Stimulated activated CD8-positive, alpha-beta memory T cell treated with anti-CD3 and anti-CD28 coated beads, Interleukin-15, amount 100 ng/mL, for 48 hours (primary cell): ENCODE measurements at places on chromosomes 7 and 10.

- DNase-seq, result no peak
Observed at GRCh38 chr7:100649826-100650565, 6.3 kb downstream of the ACTL6B start.

- no peak for DNase-seq
Observed at GRCh38 chr10:37733822-37734221, 123.6 kb downstream of the ZNF248 start.

DNA sequence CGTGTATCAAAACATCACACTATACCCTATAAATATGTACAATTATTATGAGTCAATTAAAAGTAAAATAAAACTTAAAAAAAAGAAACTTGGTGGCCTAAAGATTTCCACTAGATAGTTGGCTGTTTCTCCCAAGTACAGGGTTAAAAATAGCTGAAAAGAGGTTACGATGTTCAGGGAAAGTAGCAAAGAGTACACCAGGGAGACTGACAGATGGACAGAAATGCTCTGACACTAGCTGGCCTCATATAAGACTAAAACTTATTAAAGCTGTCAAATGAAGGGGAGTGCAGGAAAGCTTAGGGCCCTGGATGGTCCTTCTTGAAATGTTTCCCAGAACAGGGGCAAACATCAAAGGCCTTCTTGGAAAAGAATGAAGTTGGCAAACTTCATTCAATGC is 51.3 kb downstream of the TCAF1 start:
- DNase-seq, result no peak

GRCh38 chr10:30114881-30115625 is 55.7 kb upstream of the JCAD start:
- no peak for DNase-seq

GRCh38 chr7:33184828-33185227 is 55.5 kb downstream of the BBS9 start:
- DNase-seq, result no peak

DNA sequence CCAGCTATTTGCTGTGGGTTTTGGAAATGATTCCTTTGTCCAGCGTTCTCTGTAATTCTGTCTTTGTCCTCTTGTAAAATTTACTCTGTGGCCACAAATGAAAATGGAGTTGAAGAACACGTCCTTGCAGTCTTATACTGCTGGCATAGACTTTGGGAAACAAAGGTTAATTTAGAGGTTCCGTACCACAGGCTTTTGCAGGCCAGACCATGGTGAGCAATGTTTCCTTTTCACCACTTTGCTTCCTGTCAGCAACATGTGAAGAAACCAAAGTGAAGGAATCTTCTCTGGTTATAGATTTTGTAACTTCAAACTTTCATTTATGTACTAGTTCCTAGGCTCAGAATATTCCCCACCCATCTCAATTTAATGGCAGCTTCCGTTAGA is 488.5 kb downstream of the MDFIC start:
- DNase-seq, result no peak

GRCh38 chr7:19105546-19105945 is 11.9 kb downstream of the TWIST1 start:
- no peak for DNase-seq

GRCh38 chr7:135647755-135648154 is 14.6 kb upstream of the STMP1 start:
- no peak for DNase-seq
